Activated T-cell treated with anti-CD3 and anti-CD28 coated beads, Interleukin-2, amount 50 U/mL, for 24 hours (primary cell): ENCODE measurements at places on chromosomes 5 and 9.

DNA sequence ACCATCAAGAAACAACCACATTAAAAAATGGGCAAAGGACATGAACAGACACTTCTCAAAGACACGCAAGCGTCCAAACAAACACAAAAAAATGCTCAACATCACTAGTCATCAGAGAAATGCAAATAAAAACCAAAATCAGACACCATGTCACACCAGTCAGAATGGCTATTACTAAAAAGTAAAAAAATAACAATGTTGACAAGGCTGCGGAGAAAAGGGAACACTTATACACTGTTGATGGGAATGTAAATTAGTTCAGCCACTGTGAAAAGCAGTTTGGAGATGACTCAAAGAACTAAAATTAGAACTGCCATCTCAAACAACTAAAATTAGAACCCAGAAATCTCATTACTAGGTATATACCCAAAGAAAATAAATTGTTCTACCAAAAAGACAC lies 80.4 kb downstream of the CAAP1 start:
- no peak for DNase-seq

DNA sequence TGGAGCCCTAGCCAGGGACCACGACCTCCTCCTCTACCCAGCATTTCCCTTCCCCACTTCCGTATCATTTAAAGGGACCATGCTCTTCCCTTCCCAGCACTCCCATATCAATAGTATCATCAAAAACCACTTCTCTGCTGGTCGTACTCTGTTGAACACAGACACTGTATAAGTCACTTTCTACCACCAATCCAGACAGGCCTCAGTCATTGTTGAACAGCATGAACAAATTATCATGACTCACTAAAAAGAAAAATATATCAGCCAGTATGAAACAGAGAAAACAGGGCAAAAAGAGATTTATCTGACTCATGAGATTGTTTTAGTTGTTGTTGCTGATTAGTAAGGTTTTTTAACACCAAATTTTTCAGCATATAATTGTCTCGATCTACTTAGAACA lies 89.8 kb downstream of the CDKN2A start:
- DNase-seq = no peak

DNA sequence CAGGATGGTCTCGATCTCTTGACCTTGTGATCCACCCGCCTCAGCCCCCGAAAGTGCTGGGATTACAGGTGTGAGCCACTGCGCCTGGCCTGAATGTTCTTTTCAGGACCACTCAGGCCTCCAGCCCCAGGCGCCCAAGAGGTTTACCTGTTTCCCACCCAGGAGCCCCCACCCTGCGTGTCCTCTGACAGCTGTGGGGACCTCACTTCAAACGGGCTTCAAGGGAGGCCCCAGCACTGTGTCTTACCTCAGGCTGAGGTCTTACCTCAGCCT lies 19.1 kb upstream of the SLC6A19 start:
- DNase-seq = no peak

GRCh38 chr5:159877016-159877415 lies 39.3 kb upstream of the ADRA1B start:
- DNase-seq = no peak

DNA sequence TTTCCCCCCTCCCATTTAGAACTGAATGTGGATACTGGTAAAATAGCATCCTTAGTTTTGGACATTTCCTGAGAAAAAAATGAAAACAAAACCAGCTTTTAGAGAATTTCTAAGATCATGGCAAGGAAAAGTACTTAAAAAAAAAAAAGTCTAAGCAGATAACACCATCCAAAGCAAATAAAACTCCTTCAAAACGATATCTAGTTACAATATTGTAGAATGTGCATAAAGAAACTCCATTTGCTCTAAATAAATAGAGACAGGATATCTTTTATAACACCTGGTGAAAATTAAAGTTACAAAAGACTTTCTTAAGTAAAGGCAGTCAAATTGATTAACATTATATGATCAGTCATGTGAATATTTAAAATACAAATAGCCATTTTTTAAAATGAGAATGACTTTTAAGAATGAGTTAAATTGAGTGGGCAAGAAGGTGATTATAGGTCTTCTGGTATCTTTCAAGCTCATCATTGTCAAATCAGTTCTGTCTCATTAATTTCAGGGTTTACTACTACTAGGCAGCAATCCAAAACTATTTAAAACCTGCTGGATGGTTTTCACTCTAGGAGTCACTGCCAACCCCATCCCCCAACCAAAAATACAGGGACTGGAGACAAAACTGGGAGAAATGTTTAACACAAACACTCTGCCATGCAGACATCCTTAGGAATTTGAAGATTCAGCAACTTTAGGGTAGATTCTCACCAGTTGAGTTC lies 382.6 kb downstream of the ADGRV1 start:
- DNase-seq = no peak

DNA sequence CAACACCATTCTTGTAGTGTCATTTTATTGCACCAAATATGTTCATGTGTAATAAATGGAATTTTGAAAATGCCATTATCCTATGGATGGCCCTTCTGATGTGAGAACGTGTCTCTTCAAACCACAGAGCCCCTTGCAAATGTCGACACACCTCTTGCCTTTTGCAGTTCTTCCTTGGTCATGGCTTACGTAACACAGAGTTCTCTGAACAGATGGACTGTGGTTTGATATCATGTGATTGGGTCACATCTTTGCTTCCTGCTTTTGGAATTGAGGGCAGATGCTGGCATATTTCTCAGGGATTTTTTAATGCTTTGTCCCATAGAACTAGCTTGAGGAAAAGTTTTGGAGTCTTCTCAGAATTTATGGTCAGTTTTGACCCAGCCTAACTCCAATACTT lies 4.6 kb downstream of the TGFBR1 start:
- no peak for DNase-seq

DNA sequence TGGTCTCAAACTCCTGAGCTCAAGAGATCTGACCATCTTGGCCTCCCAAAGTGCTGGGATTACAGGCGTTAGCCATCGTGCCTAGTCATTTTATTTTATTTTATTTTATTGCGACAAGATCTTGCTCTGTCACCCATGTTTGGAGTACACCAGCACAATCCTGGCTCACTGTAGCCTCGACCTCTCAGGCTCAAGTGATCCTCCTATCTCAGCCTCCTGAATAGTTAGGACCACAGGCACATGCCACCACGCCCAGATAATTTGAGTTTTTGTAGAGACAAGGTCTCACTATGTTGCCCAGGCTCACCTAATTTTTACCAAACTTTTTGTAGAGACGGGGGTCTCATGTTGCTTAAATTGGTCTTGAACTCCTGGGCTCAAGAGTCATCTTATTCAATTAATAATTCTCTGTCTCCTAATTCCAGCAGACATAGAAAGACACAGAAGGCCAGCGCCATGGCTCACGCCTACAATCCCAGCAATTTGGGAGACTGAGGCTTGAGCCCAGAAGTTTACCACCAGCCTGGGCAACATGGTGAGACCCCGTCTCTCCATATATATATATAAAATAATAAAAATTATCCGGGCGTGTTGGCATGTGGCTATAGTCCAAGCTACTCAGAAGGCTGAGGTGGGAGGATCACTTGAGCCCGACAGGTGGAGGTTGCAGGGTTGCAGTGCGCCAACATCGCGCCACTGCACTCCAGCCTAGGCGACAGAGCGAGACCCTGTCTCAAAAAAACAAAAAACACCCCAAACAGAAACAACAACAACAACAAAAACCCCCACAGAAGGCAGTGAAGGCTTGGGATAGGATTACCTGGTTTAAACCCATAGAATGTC lies 1.0 kb upstream of the UBAP1 start:
- DNase-seq = no peak

- DNase-seq = no peak
Measured at GRCh38 chr9:131566158-131566557, 20.8 kb downstream of the PRRT1B start.
